Activated naive CD4-positive, alpha-beta T cell treated with anti-CD3 and anti-CD28 coated beads for 36 hours (primary cell): ENCODE measurements at places on chromosomes 7 and 10.
A peak's percentile ranks its signal among the peaks of the same experiment; 100 is the strongest.

DNA sequence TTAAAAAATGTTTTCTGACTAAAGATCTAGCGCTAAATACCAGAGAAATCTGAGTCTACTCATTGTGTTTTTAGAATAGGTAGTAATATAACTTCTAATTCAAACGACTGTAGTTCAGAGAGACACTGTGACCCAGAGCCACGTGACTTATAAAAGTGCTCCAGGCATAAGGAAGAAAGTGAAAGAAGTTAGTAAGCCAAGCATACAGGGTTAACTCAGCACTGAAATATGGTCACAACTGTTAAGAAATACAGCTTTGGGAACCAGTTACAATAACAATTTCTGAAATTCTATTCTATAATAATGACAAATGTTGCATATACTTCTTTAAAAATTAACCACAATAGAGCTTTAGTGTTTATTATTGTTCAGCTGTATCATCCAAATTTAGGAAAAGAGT is 119.1 kb downstream of the TFEC start:
- DNase-seq, result no peak

GRCh38 chr10:132142396-132143161 is 44.2 kb upstream of the DPYSL4 start:
- peak; percentile 57 for DNase-seq

GRCh38 chr10:101780187-101780817 is 2.9 kb downstream of the NPM3 start:
- DNase-seq, result no peak

DNA sequence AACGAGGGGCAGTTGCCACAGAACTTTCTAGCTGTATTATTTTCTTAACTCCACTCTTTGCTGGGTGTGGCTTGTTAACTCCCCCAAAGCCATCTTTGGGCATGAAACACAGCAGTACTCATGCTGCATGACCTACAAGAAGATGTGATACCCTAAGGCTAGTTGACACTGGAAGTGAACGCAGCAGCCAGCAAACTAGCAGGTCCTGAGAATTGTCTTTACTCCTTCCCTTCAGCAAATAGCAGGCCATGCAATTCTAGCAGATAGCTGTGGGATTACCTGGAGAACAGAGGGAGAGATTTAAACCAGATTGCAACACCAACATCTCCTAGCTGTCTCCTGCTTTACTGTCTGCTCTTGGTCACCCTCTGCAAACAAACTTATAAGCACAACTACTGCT is 688.0 kb upstream of the ZWINT start:
- DNase-seq, result no peak

DNA sequence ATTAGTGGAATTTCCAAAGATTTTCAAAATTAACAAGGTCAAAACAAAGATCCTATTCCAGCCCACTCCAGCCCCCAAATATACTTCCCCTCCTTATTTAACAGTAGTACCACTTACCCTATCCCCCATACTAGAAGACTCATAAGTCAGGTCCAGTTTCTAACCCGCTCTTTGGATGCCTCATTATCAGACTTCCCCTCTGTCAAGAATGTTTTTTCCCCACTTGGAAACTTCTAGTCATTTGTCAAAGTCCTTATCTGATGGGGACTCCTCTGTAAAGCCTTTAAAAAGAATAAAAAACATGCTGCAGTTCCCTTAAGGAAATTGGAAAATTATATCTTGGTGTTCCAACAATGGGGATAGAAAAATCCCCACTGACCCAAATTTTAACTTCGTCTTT is 70.1 kb downstream of the IMMP2L start:
- DNase-seq, result no peak

- no peak for DNase-seq
Measured at GRCh38 chr7:18771834-18772566, 276.5 kb downstream of the HDAC9 start.

DNA sequence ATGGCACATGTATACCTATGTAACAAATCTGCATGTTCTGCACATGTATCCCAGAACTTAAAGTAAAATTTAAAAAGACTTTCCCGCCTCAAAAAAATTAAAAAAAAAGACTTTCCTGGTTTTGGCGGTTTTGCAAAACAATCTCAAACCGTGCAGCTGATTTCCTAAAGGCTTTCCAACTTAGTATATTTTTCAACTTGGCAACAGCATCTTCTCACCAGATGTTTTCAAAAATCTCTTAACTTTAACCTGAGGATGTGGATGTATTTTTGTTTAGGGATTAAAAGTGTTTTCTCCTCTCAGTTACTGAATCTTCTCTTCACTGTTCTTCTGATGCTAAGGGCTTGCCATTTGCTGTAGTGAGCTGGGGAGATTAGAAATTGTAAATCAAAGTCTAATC is 96.5 kb upstream of the PLPP4 start:
- no peak for DNase-seq

GRCh38 chr7:10855583-10855982 is 118.1 kb upstream of the PHF14 start:
- DNase-seq, result no peak

GRCh38 chr7:47149208-47149839 is 432.6 kb downstream of the TNS3 start:
- DNase-seq, result no peak

- DNase-seq, result no peak
Measured at GRCh38 chr7:69906283-69906995, 308.2 kb downstream of the AUTS2 start.

GRCh38 chr7:51325261-51325676 is 8.7 kb upstream of the COBL start:
- no peak for DNase-seq

DNA sequence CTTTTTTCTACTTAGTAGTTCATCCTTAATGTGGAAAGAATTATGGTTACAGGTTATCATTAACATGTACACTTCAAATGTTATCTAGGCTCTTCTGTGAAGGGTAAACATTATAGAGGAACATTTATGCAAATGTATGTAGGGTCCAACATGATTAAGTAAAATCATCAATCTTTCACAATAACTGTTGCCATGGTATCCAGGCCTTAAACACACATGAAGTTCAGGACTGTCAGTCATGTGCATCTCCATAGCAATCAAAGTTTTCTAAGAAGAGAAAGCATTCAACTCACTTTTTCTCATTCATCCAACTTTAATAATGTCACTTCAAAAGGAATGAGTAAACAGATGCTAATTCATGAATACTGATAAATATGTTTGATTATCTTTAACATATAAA is 83.6 kb downstream of the DNAJC1 start:
- no peak for DNase-seq
